Stimulated activated CD4-positive, alpha-beta T cell treated with anti-CD3 and anti-CD28 coated beads, Interleukin-12 subunit alpha, Interleukin-12 subunit beta, amount 100 ng/mL, for 4 hours (primary cell): ENCODE measurements at places on chromosomes 7 and 10.

- DNase-seq: no peak
Measured at GRCh38 chr7:143393267-143394041, 12.3 kb downstream of the ZYX start.

DNA sequence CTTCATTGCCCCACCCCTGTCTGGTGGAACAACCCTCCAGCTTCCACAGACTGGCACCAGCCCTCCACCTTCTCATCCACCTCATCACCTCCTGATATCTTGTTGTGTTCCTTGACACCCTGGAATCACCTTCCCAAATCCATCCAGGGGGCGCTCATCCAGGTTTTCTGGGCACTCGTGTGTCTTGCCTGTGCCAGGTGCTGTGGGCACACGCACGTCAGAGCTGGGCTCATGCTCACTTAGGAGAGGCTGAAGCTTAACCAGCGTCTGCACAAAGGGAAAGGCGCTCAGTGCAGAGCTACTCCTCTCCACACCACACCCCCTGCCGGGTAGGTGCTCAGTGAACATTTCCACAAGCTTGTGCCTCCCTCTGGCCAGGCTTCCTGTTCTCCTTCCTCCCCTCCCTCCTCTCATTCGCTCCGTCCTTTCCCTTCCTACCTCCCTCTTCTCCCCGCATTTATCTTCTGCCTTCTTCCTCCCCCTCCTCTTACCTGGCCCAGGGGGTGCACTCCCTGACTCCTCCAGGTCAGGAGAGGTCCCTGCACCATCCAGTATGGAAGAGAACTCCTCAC, 4.8 kb downstream of the ADCYAP1R1 start:
- no peak for DNase-seq

DNA sequence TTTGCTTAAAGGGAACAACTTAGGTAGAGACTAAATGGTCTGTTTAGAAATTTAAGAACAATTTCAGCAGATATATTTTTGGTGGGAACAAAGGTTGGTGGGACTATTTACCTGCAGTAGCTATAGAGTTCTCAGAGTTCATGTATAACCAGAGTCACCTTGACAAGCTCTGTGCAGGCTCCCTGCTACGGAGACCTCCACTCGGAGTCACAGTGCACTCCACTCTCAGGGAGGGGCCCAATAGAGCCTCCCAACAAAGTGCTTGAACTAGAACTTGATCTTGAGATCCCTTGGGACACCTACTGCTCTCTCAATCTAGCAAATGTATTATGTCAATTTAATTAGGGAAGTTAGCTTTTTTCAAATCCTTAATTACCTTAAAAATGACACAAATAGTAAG, 2.3 kb downstream of the MYPN start:
- DNase-seq: no peak

GRCh38 chr7:70942791-70943190, 189.2 kb upstream of the GALNT17 start:
- DNase-seq: no peak

- DNase-seq: no peak
Measured at GRCh38 chr7:157282141-157282801, 54.5 kb upstream of the DNAJB6 start.

- DNase-seq: peak; percentile 20
Measured at GRCh38 chr10:7192831-7193361, 217.9 kb downstream of the SFMBT2 start.

- DNase-seq: no peak
Measured at GRCh38 chr10:80739963-80740715, 202.4 kb downstream of the SH2D4B start.

DNA sequence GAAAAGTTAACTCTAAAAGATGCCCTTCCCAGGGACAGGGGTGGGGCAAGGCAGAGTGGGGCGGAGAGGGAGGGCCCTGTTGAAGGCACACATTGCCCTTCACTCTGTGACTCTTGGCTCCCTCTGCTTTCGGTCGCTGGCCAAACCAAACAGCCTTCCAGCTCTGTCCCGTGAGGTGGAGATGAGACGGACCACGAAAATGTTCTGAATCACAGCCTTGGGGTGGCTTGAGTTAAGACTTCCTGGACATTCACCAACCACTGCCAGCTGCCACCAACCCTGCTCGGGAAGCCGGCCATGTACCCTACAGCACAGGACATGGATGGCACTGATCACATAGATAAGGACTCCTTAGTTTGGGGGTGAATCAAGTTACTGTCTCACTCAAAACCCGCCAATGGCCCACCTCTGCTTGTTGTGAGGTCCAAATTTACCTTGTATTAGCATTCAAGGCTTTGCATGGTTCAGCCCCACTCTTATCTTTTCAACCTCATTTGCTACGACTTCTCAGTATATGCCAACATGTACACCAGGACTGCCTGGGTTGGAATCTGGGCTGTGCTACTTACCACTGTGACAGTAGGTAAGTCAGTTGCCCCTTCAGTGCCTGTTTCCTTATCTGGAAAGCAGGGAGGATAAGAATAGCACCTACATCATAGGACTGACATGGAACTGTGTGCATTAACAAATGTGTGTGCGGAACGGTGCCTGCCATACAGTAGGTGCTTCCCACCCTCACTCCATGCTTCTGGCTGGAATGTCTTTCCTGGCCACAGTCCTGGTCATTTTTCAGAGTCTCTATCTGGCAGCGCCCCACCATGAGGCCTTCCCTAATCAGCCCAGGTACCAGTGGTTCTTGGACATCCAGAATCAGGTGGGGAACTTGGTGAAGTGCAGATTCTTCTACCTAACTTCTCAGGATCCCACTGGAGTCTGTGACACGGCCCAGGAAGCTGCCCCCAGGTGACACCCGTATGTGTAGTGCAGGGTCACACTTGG, 28.0 kb downstream of the ITPRIP start:
- DNase-seq: no peak

- no peak for DNase-seq
Measured at GRCh38 chr10:33793793-33794192, 459.3 kb upstream of the NRP1 start.

GRCh38 chr7:23468526-23469149, 1.7 kb downstream of the IGF2BP3 start:
- peak; percentile 12 for DNase-seq

- no peak for DNase-seq
Measured at GRCh38 chr10:30017966-30018365, 41.4 kb downstream of the JCAD start.

DNA sequence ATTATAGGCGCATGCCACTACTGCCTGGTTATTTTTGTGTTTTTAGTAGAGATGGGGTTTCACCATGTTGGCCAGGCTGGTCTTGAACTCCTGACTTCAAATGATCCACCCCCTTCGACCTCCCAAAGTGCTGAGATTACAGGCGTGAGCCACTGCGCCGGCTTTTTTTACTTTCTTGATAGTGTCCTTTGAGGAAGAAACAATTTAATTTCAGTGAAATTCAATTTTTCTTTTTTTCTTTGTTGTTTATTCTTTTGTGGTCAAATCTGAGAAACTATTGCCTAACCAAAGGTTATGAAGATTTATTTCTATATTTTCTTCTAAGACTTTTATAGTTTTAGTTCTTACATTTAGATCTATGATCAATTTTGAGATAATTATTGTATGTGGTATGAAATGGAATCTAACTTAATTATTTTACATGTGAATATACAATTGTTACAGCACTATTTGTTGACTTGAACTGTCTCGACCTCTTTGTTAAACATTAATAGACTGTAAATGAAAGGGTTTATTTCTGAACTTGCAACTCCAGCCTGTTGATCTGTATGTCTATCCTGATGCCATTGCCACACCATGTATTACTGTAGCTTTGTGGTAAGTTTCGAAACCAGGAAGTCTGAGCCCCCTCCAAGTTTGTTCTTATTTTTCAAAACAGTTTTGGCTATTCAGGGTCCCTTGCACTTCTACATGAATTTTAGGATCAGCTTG, 19.8 kb upstream of the RASSF4 start:
- DNase-seq: no peak

- no peak for DNase-seq
Measured at GRCh38 chr10:50566150-50566549, 57.6 kb downstream of the SGMS1 start.
